Kidney capillary endothelial cell (primary cell): ENCODE measurements at places on chromosomes 5 and 9.
A peak's percentile ranks its signal among the peaks of the same experiment; 100 is the strongest.

DNA sequence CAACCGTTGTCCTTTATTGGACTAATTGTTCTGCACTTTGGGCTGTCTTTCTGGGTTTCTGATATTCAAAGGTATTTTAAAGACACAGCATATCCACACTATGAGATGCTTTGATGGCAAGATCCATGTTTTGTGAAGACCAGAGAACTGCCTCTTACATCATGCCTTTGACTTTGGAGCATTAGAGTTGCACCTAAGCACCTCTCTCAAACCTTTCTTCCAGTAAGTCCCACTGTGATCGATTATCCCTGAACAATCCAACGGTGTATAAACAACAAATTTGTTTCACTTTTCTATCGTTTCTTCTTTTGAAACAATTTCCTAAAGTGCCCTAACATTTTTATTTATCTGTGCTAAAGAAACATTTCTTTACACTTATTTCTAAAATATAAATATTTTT is 144.4 kb downstream of the KCTD16 start:
- no peak for DNase-seq

DNA sequence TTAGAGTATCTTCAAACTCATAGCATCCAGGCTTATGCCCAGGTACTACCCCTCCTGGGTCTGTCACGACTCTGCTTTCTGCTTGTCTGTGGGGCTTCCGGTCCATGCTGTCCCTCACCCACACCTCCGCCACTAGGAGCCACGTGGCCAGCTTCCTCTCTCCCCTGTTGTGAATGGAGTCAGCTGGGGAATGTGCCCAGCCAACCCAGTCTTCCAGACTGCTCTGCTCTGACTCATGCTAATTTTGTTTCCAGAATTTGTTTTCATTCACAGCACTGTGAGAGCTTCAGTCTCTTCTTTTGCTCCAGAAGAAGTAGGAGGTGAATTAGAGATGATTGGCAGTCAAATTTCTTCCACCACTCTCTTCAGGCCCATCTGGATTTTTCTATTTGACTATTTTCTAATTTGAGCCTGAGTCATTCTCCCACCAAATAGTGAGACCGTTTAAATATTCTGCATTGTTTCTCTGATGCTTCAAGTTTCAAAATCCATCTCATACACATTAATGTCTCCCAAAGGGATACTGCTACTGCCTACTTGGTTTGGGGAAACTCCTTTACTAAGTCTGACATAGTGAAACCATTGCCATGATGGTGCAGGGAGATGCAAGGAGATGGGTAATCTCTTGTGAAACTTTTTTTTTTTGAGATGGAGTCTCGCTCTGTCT is 424.1 kb upstream of the KIF2A start:
- peak; percentile 36 for DNase-seq

DNA sequence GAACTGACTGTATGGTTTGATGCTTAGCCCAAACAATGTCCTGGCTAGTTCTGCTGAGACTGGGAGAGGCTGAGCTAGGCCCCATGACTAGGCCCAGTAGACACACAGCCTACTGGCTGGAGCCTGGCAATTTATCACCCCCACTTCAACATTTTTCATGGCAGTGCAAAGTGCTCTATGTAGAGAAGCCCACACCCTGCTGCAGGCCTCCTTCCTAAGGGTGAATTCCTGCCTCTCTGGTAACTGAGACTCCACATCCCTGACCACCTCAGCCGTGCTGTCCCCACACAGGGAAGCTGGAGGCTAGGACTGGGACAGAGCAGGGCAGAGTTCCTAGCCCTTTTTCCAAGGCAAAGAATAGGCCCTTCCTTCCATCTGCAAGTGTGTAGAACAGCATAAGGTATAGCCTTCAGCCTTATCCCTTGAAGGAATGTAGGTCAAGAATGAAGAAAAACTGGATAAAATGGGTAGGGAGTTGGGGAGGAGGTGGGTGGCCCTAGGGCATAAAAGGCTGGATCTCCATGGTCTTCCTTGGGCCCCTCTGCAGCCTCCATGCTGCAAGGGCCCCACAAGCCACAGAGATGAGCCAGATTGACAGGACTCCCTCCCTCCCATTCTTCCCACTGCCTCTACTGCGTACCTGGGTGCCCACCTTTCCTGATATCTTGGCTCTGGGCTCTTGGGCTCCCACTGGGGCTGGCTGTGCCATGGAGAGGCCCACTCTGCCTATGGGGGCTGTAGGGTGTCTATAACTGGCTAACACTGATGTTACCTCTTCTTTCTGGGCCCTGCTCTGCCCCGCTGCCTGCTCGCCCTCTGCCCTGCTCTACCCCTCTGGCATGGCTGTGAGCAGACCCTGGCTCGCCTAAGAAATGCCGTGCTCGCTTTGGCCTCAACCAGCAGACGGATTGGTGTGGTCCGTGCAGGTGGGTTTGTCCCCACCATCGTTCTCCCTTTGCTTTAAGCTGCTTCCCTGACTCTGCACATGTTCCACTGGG is 29.8 kb downstream of the TCF7 start:
- DNase-seq: no peak

DNA sequence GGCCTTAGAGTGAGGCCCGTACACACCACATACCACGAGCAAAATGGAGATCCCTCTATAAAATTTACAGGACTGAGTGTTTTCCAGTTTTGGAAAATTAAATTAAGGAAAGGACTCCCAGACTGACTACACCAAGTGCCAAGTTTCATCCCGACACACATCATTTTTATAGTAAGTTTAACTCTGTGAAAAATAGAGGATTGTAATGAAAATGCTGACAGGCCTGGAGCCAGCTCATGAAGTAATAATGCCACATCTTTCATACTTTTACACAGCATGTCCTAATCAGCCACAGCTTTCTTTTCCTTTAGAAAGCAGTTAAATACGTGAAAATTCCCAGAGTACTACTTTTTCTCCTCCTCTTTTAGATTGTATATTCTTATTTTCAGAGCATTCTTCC is 169.2 kb downstream of the SAXO1 start:
- no peak for DNase-seq

DNA sequence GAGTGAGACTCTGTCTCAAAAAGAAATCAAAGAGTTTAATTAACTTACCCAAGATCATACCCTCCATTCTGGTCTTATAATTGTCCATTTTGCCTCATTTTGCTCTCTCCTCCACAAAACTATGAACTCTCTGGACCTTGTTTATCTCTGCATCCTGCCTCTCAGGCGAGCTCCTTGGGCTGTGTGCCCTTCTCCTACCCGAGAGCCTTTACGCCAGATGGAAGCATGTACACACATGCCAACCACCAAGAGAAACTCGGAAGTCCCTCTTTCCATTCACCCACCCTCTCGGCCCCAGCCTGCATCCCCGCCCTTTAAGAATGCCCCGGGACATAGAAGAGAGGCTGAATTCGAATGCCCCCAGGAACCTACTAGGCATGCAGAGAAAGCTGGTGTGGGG is 25.9 kb downstream of the CPLX2 start:
- DNase-seq: no peak

- no peak for DNase-seq
Observed at GRCh38 chr9:84499969-84500582, 159.5 kb upstream of the SLC28A3 start.

DNA sequence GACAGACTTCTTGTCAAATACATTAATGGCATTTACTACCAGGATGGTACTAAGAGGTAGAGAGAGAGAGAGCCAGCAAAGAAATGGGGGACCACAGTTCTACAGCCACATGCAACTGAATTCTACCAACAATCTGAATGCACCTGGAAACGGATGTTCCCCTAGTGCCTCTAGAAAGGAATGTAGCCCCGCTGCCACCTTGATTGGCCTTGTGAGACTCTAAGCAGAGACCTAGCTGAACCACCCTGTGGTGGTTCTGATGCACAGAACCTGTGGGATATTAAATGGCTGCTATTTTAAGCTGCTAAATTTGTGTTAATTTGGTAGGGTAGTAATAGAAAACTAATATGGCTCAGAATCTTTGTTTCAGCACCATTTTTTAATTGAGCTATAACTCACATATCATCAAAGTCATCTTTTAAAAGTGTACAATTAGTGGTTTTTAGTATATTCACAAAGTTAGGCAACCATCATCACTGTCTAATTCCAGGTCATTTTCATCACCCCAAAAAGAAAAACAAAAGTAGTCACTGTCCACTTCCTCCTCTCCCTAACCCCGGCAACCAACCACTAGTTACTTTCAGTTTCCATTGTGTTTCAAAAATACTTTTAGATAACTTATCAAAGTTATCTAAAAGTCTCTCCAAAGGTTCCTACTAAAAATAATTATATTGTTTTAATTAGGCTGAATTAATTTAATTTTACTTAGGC is 51.7 kb downstream of the CPLANE1 start:
- peak; percentile 3 for DNase-seq

- DNase-seq: no peak
Observed at GRCh38 chr9:95506428-95506677, 10.4 kb downstream of the PTCH1 start.

DNA sequence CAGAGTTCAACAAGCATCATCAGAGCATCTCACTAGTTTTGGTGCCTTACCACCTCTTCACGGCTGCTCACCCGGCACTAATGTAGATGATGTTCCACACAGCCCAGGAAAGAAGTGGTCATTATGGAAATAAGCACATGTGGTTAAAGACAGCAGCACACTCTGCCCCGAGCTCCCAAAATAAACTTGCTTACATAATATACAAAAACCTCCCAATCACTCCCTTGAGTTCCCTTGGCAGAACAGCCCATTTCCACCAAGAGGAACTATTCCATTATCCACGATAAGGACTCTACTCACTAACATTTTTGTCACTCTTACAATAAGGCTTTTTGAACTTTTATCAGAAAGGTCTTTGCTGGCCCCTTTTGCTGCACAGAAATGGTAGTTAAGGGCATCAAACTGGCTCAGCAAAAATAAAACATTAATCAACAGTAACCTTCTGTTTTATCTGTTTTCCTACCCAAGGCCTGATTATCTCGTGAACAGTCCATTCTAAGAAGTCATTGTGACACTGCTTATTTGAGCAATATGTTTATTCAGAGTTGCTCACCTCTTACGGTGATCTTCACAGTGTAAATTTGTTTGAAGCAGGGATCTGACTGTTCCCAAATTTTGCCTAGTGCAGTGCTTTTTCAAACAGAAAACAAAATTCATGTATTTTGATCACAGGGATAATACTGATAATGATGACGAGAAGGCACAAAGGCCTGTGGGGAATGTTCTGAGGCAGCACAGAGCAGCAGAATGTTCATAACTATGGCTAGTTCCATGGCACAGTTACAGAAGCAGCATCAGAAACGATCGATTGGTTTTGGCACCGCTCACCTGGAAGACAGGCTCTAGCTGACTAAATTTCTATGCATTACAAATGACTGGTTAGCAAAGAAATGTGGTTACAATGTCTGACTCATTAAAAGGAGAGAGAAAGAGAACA is 399.8 kb upstream of the PIK3R1 start:
- no peak for DNase-seq

GRCh38 chr9:109277451-109277850 is 43.4 kb downstream of the EPB41L4B start:
- no peak for DNase-seq

GRCh38 chr9:137355761-137356365 is 53.8 kb upstream of the NRARP start:
- DNase-seq: no peak

DNA sequence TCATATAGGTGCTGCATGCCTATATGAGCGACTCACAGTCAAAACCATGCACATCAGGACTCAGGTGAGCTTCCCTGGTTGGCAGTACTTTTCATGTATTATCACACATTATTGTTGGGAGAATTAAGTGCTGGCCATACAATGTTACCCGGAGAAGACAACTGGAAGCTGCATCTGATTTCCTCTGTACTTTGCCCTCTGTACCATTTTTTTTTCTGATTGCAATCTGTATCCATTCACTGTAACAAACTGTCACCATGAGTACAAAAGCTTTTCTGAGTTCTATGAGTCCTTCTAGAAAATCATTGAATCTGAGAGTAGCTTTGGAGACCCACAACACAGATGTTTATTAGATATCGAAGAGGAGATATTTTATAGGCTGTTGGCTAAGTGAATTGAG is 651.0 kb downstream of the NR2F1-AS1 start:
- DNase-seq: no peak

DNA sequence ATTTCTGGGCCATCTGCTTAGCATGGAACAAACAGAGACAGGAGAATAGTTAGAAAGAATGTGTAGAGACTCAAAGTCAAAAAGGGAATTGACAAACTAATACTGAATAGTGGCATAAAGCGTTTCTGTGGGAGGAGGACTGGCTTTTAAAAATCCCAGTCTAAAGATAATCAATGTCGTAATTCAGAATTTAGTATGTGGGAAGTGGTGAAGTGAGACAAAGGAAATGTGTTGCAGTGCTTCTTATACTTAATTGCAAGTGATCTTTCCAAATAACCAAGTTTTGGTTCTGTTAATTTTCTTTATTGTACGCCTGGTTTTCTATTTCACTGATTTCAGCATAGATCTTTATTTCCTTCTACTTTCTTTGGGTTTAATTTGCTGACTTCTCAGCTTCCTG is 133.2 kb downstream of the ENTREP1 start:
- DNase-seq: no peak

GRCh38 chr9:532707-533106 is 308.8 kb upstream of the DMRT1 start:
- no peak for DNase-seq

GRCh38 chr9:95084254-95084934 is 233.1 kb downstream of the FANCC start:
- no peak for DNase-seq

- peak; percentile 74 for DNase-seq
Observed at GRCh38 chr9:130682421-130683121, 11.0 kb upstream of the EXOSC2 start.

- peak; percentile 18 for DNase-seq
Observed at GRCh38 chr5:163506726-163507125, 1.3 kb downstream of the MAT2B start.

DNA sequence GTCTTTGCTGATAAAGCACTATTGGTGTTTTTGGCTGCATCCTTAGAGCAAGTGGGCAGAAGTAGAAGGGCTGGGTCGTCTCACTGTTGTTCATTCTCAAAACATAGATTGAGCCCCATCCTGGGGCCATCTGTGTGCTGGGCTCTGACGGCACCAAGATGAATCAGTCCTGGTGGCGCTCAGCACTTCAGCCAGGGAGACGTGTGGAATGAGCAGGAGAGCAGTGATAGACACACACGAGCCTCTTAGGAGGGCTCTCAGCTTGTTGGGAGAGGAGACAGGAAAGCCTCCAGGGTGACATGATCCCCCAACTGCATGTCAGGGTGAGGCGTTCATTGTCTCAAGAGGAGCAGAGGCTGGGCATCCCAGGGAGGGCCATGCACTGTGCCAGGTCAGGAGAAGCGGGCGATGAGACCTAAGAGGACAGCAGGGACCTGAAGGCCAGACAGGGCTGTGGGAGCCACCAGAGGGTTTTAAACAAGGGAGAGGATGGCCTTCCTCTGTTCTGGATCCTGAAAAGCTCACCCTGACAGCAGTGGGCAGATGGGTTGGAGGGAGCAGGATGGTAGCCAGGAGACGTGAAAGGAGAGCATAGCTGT is 115.8 kb downstream of the DAB2IP start:
- no peak for DNase-seq

- peak; percentile 43 for DNase-seq
Observed at GRCh38 chr5:159034083-159034824, 65.5 kb downstream of the EBF1 start.

GRCh38 chr5:43422143-43422542 is 10.0 kb upstream of the CCL28 start:
- DNase-seq: no peak

GRCh38 chr9:18798508-18799290 is 234.3 kb downstream of the SAXO1 start:
- no peak for DNase-seq
